Suppressor macrophage treated with lipopolysaccharide for 1 hour (primary cell): ENCODE measurements at places on chromosomes 5 and 9.
A peak's percentile ranks its signal among the peaks of the same experiment; 100 is the strongest.

DNA sequence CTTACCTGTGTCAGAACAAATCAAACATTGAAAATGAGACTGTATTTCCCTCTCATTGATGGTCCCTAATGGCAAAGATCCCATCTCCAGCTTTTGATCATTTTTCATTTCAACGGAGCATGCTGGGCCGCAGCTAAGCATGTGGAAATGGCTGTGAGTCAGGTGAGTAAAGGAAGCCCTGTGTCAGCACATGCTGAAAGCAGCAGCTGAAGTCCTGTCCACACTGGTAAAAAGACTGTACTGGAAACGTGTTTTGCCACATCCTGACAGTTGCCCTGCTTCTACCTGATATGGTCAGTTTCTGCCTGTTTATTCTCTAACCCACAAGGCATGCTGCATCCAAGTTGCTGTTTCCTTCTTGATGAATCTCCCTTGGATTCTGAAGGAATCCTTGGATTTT is 330.1 kb downstream of the EFNA5 start:
- no peak for DNase-seq

GRCh38 chr5:58275516-58275915 is 184.4 kb downstream of the PLK2 start:
- no peak for DNase-seq

DNA sequence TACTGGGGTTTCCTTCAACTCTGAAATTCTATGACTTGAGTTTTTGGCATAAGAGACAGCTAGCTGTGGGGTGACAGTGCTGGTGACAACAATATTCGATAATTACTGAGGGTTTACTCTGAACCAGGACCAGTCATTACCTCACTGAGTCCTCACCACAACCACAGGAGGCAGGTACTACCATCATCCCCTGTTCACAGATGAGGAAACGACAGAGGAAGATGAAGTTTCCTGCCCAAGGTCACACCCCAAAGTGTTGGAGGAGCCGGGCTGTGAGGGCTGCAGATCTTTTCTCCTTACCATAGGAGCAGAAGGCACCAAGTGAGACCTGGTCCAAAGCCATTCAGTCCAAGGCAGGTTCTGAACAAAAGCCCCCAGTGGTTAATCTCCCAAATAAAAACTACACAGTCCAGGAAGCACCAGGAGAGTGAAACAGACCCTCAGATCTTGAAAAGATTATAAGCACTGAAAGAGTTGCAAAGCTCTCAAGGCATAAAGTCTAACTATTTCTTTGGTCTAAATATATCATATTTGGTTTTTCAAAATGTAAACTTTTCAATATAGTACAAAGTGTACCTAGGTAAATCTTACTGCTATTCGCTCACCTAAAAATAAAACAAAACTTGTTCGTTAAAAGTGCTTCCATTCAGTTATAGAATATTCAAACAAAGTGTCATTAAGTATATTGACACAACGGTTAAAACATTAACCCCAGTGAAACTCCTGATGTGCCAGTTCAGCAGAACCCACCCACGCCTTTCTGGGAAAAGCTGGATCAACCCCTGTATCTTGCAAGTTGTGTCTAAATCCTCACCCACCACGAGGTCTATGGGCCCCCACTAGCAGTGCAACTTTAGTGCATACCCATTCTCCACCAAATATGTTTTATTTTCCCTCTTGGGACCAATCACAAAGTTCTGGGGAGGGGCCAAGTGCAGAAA is 82.6 kb upstream of the EQTN start:
- no peak for DNase-seq

GRCh38 chr5:62623271-62623670 is 44.7 kb downstream of the LRRC70 start:
- DNase-seq: no peak

- no peak for DNase-seq
These were observed 50.7 kb downstream of the CFAP95 start for GRCh38 chr9:69871118-69871834.

DNA sequence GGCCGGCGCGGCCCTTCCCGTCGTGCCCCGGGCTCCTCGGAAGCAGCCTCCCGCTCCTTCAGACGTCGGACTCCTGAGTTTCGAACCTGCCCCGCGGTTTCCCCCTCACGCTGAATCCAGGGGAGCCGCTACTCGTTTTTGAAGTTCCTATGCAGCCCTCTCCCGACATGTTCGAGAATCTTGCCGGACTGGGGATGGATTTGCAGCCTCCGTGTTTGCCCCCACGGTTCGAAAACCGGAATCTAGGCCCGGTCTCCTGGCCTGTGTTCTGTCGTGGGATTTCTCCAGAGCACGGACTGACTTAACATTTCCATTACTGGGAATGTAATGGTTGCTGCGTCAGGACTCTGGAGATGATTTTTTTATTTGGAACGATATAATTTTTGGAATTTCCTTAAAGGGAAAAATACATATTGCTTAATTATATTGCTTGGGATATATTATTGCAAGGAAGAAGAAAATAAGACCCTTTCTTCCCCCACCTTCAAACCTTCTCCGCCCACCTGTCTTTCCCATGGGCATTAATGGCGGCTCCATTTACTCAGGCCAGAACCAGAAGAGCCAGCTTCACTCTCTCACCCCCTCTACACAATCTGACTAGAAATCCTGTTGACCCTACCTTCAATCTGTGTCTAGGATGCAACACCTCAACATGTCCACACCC is 8.5 kb upstream of the MGAT1 start:
- DNase-seq: no peak

- no peak for DNase-seq
These were observed 330.7 kb downstream of the CAAP1 start for GRCh38 chr9:26561928-26562327.

DNA sequence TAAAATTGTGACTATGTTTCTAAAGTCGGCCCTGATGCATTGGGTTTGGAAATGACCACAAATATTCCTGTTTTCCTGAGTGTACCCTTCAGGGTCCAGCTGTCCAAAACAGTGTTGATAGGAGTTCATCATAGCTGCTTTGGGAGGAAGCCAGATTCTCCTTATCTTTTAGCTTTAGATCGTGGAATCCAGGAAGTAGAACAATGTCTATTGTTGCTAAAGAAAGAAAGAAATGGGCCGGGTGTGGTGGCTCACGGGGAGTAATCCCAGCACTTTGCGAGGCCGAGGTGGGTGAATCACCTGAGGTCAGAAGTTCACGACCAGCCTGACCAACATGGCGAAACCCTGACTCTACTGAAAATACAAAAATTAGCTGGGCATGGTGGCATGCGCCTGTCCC is 9.5 kb downstream of the CAVIN4 start:
- DNase-seq: no peak

- DNase-seq: no peak
These were observed 20.1 kb upstream of the SMARCA2 start for GRCh38 chr9:1995084-1995483.

GRCh38 chr5:181108578-181109165 is 22.3 kb downstream of the OR2V1 start:
- DNase-seq: no peak

- no peak for DNase-seq
These were observed 404.2 kb downstream of the DNAH5 start for GRCh38 chr5:13540168-13540750.

DNA sequence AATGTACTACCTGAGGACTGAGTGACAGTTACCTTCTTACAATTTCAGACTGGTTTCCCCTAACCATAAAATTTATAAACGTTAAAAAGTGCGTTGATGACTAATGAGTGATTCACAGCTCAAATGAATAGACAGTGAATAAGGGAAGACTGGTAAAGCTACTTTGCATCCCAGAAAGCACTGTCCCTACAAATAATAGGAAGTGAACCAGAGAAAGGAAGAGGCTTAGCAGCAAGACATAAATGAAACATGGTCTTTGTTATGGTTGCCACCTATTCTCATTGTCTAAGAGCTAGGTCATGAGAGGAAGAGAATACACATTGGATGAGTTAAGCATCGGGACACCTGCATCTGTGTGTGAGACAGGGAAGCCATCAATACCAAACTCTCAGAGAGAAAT is 849.2 kb downstream of the TAF11L14 start:
- no peak for DNase-seq

- no peak for DNase-seq
These were observed 4.0 kb upstream of the PLAC8L1 start for GRCh38 chr5:146109379-146109778.

- DNase-seq: no peak
These were observed 75.1 kb upstream of the STXBP1 start for GRCh38 chr9:127537014-127537413.

DNA sequence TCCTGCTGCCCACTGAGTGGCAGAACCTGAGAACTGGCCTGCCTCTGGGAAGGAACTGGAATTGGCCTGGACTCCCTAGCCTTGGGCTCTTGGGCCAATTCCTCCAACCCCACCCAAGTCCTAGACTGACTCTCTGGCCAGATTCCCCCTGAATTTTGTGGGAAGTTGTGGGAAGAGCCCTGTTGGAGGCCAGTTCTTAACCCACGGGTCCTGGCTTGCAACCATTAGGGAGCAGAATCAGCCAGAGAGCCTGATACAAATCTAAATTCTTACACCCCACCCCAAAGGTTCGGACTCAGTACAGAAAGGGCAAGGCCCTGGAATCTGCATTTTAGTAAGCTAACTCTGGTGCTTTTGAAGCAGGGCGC is 125.3 kb upstream of the SLC25A48 start:
- no peak for DNase-seq

- DNase-seq: no peak
These were observed 108.8 kb downstream of the ANXA1 start for GRCh38 chr9:73260506-73260905.

DNA sequence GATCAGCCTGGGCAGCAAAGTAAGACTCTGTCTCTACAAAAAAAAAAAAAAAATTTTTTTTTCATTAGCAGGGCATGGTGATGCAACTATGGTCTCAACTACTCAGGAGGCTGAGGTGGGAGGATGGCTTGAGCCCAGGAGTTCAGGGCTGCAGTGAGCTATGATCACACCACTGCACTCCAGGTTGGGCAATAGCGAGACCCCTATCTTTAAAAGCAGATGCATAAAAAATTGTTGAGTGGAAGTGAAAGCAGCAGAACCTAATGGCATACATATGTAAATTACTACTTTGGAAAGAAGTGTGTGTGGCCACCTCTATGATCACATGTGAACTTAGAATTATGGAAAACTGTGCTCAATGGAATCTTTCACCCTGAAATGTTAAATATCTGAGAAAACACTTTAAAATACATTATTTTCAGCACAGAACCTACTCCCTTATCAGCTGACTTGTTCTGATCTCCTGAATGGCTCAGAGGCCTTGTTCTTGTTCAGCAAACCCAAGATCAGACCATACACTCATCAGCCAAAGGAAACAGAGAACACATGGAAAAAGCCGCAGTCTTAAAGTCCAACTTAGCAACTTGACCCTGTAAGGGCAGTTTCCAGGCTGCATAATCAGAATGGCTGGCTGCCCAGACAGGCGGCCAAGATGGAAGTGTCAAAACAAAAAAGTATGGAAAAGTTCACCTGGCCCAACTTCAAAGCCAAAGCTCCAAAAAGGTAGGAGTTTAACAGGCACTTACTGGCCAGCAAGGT is 56.5 kb downstream of the SIL1 start:
- no peak for DNase-seq

DNA sequence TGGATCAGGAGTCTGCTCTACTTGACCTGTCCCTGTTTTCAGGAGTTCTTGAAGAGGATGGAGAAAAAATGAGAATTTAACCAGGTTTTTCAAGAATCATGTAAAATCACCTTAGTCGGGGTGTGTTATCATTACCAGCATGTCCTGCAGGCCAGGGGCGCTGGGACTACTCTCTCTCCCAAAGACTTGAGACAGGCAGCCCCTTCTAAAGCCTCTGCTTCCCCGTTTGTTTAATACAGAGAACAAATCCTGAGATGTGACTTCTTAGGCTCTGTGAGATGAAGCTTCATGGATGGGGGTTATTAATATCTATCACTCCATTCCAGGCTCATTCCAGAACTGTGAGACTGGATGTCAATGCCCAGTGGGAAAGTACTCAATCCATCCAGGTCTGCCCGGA is 3.0 kb downstream of the PAX5 start:
- DNase-seq: no peak

DNA sequence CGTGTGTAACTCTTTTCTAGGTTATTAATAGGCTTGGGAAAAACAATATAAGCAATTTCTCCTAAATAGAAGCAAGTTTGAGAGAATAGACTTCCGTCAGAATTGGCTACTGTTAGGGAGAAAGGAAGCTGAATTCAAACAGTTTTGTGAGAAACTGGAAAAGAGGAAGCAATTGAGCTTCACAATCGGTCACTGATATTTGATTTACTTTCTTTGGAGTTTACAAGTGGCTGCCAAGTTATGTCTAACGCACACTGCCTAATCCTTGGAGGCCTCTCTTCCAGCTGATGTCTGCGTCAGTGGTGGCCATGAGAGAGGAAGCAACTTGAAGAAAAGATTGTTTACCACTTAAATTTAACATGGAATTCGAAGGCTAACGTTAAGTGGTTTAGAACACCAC is 319.5 kb downstream of the ADGRV1 start:
- DNase-seq: peak; percentile 71

DNA sequence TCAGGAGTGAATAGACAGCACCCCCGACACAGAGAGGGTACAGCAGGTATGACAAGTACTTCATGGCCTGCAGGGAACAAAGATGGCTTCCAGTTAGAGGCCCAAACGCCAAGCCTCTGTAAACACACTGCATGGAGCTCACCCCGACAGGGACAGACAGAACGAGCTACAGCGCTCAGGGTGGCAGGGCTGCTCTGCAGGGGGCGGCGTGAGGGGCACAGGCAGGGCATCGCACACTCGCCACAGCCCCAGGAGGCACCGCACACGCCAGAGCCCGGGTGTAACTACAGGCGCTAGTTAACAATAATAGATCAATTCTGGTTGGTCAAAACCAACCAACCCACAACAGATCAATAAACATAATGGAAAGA is 21.1 kb downstream of the CLPTM1L start:
- no peak for DNase-seq

- peak; percentile 97 for DNase-seq
These were observed 18.8 kb upstream of the FCN1 start for GRCh38 chr9:134936346-134937163.

GRCh38 chr9:96158909-96159575 is 142.9 kb downstream of the HSD17B3 start:
- peak; percentile 29 for DNase-seq

- no peak for DNase-seq
These were observed 111.3 kb upstream of the PAPPA start for GRCh38 chr9:116042321-116042720.
